ENCODE measurements at places on chromosomes 1 and 21. TPM values are rescaled to one million over a fixed set of nuclear protein-coding genes. Genes with fewer than 3 reads are reported as not detected.

The CELA3B gene
- not detected for total RNA-seq

DNA sequence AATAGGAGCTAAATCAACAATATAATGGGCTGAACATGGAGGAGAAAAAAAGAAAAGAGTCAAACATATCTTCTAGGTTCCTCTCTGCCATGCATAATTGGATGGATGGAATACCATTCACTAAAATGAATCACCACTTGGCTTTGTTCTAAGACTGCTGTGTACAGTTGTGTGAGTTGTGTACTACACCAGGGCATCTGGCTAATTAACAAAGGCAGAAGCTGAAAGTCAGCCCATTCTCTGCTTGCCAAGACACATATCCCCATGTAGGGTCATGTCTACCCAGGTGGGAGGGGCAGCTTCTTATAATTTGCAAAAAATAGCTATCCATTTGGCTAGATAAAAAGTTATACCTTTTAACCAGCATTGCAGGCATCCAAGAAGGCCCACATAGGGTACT is 21.0 kb downstream of the JUN start:
- no peak for DNase-seq

- no peak for DNase-seq
Observed at GRCh38 chr21:42679319-42680057, 26.1 kb downstream of the PDE9A start.

GRCh38 chr1:41733021-41733420 is 185.7 kb downstream of the HIVEP3 start:
- DNase-seq, result no peak

- no peak for DNase-seq
Observed at GRCh38 chr1:111620441-111620971, 917 bp downstream of the RAP1A start.

GRCh38 chr1:110339407-110340206 is 430 bp downstream of the RBM15 start:
- DNase-seq, result no peak

GRCh38 chr1:178688244-178688643 is 36.8 kb upstream of the RALGPS2 start:
- DNase-seq, result no peak

DNA sequence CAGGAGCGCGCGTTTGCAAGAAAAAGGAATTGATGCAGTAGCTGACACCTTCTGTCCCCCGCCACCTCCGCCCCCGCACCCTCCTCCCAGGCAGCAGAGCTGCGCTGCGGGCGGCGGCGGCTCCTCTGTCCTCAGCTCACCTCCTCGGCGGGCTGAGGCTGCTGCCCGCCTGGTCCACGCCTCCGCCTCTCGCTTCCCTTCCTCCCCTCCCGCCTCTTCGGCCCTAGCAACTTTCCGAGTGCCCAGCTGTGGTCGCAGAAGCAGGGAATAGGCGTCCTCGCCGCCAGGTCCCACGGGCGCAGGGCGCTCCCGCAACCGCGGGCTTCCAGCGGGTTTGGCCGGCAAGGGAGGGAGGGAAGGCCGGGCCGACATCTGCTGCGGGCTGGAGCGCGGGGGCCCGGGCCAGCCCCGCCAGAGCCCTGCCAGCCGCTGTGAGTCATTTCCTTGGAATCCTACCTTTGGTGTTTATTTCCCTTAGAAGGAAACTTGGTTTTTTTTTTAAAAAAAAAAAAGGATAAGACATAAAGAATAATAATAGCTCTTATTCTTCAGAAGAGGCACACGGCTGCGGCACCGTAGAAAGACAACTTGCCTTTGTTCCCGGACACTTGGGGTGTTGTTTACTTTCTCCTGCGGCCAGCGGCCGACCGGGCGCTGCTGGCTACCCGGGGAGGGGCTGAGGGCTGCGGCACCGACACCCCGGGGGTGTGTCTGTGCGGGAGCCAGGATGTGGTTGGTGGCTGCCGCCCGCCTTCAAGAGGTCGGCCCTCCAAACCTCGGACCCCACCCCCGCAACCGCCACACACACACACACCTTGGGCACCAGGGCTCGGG is 1.1 kb downstream of the SERTAD4 start:
- DNase-seq, result no peak

GRCh38 chr1:225460737-225461532 is 33.1 kb upstream of the LBR start:
- no peak for DNase-seq

The PRAMEF15 gene
- not detected for total RNA-seq

- no peak for DNase-seq
Observed at GRCh38 chr1:220942278-220942677, 63.0 kb downstream of the HLX start.

- DNase-seq, result no peak
Observed at GRCh38 chr21:33112681-33113080, 42.7 kb downstream of the OLIG1 start.

- no peak for DNase-seq
Observed at GRCh38 chr1:112505400-112505785, 3.4 kb upstream of the WNT2B start.

The GJC2 gene
- 2.1 TPM for total RNA-seq

DNA sequence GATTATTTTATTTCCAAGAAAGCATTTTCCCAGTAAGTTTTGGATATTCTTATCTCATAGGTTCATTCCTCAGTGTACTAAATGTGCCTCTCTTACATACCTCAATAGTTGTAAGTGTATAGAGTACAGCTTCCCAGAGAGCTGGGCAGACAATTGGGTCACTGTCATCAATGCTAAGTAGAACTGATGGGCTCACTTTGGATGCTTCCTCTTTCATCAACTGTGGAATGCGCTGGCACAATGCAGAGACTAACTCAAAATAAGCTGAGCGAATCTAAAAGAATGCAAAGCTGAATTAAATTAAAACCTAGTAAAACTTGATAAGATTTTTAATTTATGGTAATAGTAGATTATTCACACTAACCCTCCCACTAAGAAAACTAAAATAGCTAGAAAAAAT is 21.5 kb downstream of the LTN1 start:
- DNase-seq, result no peak

- DNase-seq, result no peak
Observed at GRCh38 chr1:214718724-214719123, 115.7 kb downstream of the CENPF start.

The TGFB2 gene
- 27.9 TPM for total RNA-seq

- no peak for DNase-seq
Observed at GRCh38 chr21:35503671-35504070, 454.6 kb upstream of the RUNX1 start.

DNA sequence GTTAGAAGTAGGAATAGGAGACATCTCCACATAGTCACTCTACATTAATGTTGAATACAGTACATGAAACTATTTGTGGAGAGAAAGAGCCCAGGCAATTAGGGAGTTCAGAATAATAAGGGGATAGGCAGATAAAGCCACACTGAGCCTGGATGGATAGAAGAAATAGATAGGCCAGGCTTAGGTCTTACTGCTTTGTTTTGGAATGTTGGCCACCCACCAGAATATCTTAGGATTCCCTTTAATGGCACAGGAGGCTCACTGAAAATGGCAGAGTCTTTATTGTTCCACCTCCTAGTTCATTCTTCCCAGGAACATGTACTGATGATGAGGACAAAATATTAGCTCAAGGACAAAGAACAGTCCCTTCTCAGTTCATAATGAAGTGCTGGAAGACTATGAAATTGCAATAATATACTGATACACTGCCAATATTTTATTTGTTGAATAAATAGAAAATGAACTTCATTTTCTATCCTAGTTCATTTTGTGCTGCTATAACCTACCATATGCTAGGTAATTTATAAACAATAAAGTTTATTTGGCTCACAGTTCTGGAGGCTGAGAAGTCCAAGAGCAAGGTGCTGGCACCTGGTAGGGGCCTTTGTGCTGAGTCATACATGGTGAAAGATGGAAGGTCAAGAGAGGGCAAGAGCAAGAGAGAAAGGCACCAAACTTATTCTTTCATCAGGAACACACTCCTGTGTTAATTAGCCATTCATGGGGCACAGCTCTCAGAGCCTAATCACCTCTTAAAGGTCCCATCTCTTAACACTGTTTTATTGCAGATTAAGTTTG is 87.3 kb downstream of the TBX15 start:
- no peak for DNase-seq

The INKA2 gene
- total RNA-seq, result 4.4 TPM

The TMEM82 gene
- 1.4 TPM for total RNA-seq

The KRTAP13-4 gene
- not detected for total RNA-seq

The PTAFR gene
- total RNA-seq, result 0.27 TPM

The ADAM30 gene
- total RNA-seq, result not detected

DNA sequence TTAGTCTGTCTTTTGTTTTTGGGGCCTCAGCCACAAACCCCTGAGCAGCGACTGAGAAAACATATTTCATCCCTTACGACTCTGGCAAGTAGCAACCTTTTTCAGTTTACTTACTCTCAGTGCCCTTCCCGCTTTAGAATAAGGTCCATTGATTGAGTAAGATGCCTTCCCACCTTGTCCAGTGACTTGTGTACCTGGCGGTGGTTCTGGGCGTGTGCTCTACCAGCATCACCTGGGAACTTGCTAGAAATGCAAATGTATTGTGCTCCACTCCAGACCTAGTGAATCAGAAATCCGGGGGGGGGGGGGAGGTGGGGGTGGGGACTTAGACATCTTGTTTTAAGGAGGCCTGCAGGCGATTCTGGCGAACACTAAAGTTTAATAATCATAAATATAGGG is 72.1 kb downstream of the S1PR1 start:
- no peak for DNase-seq

The SLC9A1 gene
- total RNA-seq, result 23.3 TPM

The CDA gene
- total RNA-seq, result not detected

DNA sequence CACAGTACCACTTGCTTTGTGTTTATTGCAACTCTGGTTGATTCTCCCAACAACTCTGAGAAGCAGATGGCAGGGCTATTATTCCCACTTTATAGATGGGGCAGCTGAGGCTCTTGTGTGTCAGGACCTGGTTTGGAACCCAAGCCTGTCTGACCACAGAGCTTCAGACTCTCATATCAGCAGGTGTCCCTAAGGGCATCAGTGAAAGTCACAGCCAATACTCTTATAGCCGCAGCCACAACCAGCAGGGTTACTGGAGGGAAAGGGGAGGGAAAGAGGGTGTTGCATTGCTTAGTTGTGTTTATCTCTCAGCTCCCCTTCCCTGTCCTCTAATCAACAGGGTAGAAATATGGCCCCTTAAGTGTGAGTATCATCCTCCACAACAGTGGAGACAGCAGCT is 304.0 kb downstream of the RRAGC start:
- DNase-seq, result no peak

GRCh38 chr1:107648071-107648470 is 316.9 kb downstream of the VAV3 start:
- DNase-seq, result no peak

GRCh38 chr1:201064806-201065205 is 41.3 kb upstream of the KIF21B start:
- no peak for DNase-seq

DNA sequence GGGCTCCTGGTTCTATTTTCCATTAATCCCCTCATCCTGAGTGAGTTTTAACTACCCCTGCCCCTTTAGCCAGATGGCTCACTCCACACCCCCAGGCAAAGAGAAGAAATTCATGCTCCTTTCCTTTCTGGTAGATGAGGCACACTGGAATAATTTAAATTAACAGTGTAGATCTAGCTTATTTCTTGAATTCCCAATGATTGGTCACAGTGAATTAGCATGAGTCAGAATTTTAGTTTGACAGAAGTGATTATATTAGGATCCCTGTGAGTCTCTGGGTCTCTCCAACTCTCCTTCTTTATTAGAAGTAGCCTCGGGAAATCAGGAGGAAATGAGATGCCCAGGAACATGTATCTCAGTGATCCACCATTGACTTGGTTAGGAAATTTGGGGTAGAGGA is 103.1 kb upstream of the KAZN start:
- no peak for DNase-seq

The SLAMF9 gene
- not detected for total RNA-seq

DNA sequence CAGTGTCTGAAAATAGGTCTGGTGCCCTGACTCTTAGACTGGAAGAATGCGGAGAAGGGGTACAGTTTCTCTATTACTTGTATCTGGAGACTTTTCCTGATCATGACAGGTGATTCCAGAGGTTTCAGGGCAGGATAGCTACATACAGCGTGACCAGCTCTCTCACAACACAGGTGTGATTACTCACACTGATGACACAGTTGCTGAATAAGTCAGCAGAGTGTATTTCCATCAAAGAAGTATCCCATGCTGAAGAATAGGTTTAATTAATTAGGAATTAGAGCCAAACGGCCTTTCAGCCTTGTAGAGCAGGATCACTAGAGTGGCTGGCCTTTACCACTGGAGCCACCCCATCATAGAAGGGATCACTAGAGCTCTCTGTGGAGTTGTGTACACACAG is 298.6 kb downstream of the LMX1A start:
- DNase-seq, result no peak

The BMP8A gene
- 0.67 TPM for total RNA-seq

The ARHGEF16 gene
- total RNA-seq, result 60.5 TPM

Measured in progenitor cell of endocrine pancreas (in vitro differentiated cells).